ENCODE measurements at places on chromosomes 7 and 10.

DNA sequence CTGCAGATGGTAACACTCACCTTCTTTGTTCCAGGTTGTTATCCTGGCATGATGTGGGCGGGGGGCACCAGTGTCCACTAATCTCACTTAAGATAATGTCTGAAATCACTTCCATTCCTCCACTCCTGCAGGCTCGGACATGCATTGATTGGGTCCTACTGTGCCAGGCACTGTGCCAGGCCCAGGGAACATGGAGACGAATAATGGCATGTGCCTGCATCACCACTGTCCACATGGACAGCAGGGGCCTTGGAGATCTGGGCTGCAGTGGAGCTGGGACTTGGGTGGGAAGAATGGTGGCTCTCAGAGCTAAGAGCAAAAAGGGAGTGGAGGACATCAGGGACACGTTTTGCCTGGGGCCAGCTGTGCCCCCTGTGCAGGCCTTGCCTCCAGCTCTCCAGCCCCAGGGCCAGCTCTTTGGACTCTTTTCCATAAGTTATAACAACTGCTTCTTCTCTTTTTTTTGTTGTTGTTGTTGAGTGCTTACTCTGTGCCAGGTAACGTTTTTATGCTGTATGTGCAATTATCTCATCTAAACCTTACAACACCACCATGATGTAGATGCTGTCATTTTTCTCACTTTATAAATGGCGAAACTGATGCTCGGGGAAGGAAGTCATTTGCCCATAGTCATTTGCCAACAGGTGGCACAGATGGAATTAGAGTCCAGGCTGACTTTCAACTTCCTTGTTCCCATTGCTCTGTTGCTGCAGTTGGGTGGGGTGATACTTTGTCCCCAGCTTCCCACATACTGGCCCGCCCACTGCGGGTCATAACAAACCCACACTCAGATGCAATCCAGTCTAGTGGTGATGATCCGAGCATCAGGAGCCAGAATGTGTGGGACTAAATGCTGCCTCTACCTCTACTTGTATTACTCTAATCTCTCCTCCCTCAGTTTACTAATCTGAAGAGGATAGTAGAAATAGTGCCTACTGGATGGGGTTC is 19.1 kb downstream of the PLPP4 start:
- DNase-seq = no peak

DNA sequence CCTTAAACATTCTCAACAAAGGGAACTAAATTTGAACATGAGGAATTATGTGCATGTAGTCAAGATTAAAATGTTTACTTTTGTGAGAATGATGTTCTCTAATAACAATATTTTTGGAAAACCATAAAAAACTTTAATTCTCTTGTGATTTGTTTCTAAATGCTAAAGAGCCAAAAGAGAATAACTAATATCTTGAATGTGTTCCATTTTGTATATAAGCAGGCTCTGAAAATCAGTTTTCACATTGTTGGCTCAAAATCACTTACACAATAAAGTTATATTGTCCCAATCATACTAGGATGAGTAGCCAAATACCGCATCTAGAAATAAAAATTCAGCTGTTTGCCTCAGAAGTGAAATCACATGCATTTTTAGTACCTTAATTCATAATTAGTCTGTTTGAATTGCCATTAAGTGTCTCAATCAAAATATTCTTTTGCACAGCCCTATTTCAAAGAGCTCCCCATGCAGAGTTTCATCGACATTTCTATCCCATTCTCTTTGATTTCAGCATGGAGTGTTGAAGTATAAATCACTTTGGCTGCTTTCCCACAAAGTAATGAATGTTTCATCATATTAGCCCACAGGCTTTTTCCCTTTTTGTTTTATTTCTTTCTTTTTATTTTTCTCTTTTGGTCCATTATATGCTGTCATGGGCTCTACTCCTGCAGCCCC is 420.3 kb upstream of the POM121L12 start:
- DNase-seq = no peak

DNA sequence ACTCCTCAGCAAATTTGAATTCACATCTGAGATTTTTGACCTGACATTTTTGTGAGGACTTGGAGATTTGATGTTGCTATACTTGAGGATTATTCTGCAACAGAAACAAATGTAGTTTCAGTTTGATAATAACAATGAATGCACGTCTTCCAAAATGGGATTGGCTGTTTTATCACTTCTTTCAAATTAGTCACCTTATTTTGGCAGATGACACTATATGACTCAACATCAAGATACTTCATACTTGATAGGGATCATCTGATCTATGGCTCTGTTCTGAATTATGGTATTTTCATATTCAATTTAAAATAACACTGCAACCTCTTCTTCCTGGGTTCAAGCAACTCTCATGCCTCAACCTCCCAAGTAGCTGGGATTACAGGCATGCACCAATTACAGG is 24.2 kb downstream of the ARL5B start:
- no peak for DNase-seq

- no peak for DNase-seq
Observed at GRCh38 chr10:50809596-50809995, 69.9 kb downstream of the ASAH2B start.

DNA sequence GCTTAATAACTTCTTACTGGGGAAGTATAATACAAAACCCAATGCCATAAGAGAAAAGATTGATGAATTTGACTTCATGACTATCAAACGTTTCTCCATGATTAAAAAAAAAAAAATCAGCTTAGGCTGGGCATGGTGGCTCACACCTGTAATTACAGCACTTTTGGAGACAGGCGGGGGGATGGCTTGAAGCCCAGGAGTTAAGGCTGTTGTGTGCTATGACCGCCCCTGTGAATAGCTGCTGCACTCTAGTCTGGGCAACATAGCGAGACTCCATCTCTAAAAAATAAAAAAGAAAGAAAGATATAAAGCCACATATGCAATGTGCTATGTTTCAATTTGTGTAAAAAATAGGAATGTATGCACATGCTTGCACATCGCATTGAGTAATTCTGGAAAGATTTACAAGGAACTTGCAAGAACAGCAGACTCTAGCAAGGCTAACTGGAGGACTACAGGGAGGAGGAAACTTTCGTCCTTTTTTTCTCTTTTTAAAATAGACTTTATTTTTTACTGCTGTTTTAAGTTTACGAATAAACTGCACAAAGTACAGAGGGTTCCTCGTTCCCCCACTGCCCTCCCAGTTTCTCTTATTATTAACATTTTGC is 10.3 kb upstream of the RARRES2 start:
- DNase-seq = no peak

DNA sequence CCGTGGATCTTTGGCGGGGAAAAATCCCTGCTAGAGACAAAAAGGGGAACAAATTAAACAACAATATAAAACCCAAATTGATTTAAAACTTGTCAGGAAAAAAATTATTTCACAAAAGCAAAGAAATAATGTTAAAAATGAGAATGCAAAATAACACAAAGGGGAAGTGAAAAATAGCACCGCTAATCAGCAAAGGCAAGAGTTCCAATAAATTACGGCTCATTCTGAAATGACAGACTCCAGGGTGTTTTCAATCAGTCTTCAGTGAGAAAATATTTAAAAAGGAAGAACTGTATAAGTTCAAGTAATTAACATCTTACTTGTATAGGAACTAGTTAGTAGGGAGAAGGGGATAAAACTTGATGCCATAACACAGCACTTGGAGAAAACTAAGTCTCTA is 336.8 kb downstream of the LRRTM3 start:
- no peak for DNase-seq

- no peak for DNase-seq
Observed at GRCh38 chr10:63209705-63210104, 76.6 kb downstream of the NRBF2 start.

DNA sequence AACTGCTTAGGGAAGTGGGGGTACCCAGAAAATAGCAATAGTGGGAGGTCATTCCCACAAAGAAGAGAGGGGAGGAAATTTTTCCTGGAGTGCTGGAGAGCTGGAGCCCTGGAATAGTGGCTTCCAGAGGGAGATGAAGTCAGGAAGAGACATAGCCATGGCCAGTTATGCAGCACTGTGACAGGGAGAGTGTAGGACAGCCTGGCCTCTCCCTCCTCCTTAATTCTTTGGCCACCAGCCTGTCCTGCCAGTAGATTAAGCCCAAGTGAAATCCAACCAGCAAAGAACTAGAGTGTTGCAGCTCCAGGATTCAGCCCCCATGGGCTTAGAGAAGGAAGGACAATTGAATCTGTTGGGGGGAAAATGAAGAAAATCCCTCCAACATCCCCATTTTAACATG is 130.5 kb downstream of the HDAC9 start:
- DNase-seq = no peak

DNA sequence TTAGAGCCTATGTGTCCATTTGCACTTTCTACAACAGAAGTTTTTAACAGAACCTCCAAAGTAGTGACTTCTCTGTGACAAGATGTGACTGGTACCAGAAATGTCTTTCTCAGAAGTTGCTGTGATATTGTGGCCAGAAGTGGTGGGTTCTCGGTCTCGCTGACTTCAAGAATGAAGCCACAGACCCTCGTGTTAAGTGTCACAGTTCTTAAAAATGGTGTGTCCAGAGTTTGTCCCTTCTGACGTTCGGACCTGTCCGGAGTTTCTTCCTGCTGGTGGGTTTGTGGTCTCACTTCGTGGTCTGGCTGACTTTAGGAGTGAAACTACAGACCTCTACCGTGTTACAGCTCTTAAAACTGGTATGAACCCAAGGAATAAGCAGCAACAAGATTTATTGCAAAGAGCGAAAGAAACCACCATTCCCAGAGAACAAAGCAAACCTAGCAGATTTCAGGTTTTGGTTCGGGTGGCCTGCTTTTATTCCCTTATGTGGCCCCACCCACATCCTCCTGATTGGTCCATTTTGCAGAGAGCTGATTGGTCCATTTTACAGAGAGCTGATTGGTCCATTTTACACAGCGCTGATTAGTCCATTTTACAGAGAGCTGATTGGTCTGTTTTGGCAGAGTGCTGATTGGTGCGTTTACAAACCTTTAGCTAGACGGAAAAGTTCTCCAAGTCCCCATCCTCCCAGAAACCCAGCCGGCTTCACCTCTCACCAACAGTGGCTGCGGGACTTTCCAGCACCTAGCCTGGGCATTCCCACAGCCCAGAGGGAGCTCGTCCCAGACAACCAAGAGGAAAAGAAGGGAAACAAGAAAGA is 3.0 kb downstream of the ITPRID1 start:
- no peak for DNase-seq

GRCh38 chr7:142774826-142775225 is 4.1 kb downstream of the PRSS2 start:
- DNase-seq = peak; percentile 10

- no peak for DNase-seq
Observed at GRCh38 chr10:20682782-20683181, 214.3 kb downstream of the NEBL start.

DNA sequence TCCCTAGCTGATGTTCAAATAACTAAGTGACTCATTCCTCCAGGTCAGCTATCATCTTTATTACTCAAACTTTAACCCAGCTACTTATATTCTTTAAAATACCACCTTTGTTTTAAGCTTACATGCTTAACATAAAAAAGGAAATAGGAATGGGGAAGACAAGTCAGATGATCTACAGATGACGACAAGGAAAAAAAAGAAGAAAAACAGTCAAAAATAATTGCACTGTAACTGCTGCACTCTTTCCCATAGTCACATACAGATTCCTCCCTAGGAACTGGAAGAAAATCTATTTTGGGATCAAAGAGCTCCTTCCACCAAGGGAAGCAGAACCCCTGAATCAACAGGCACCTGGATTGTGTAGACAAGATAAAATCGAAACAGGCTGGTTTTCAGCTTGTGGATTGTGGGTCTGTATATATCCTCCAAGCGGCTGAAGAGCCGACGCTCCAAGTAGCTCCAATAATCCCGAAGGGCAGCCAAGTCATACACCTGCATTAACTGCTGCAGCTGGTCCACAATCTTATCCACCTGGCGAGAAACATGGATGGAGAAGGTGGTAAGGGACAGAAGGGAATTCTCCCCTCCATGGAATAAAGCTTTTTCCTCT is 2.0 kb downstream of the WDR91 start:
- no peak for DNase-seq

Data from trophoblast cell (in vitro differentiated cells and primary cell).